ENCODE measurements at places on chromosomes 4 and X. TPM values are rescaled to one million over a fixed set of nuclear protein-coding genes. Genes with fewer than 3 reads are reported as not detected.

Gene SPATA4
- total RNA-seq: 0.54 TPM

GRCh38 chrX:155435744-155436112 is 22.7 kb downstream of the F8A3 start:
- no peak for DNase-seq

GRCh38 chr4:159562366-159562765 is 459.5 kb downstream of the RAPGEF2 start:
- DNase-seq: no peak

Gene SGMS2
- total RNA-seq: 101 TPM

Gene NUDT10
- total RNA-seq: 13.6 TPM

- DNase-seq: no peak
Measured at GRCh38 chrX:52574416-52575275, 57.8 kb upstream of the XAGE1B start.

DNA sequence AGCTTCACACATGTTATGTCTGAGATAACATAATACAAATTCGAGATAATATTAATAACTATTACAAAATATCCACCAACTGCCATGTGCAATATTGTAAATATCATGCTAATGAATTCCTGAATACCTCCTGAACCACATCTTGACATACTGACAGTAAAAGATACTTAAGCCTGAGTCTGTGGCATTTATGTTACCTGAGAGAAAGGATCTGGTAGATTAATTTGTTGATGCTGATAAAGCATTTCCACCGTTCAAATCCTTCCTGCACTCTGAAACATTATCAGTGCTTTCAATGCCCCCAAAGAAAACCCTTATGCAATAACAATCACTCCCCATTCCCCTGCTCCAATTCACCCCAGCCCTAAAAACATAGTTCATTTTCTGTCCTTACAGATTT is 38.8 kb upstream of the ADGRA3 start:
- no peak for DNase-seq

DNA sequence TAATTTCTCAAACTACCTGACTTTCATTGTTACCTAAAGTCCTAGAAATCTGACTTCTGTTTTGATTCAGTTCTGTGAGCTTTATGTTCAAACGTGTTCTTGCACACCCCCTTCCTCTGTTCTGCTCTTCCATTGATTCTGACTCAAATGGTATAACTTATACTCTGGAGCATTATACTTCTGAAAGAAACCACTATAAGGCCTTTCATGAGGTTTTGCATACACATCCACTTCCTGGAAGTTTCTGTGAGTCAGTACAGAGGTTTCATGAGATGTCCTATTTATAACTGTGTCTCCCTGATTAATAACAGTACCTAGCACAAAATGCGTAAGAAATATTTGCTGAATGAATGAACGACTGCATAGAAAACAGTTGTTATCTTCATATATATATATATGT is 540.2 kb upstream of the CT83 start:
- DNase-seq: no peak

GRCh38 chrX:100477958-100478357 is 67.9 kb upstream of the PCDH19 start:
- DNase-seq: no peak

- no peak for DNase-seq
Measured at GRCh38 chr4:3025881-3026280, 48.5 kb downstream of the HTT-AS start.

- no peak for DNase-seq
Measured at GRCh38 chrX:47146121-47146935, 1.3 kb downstream of the RBM10 start.

Gene TCP11X2
- total RNA-seq: not detected

Gene RUFY3
- total RNA-seq: 47.4 TPM

- DNase-seq: no peak
Measured at GRCh38 chr4:123783921-123784320, 387.3 kb downstream of the SPRY1 start.

DNA sequence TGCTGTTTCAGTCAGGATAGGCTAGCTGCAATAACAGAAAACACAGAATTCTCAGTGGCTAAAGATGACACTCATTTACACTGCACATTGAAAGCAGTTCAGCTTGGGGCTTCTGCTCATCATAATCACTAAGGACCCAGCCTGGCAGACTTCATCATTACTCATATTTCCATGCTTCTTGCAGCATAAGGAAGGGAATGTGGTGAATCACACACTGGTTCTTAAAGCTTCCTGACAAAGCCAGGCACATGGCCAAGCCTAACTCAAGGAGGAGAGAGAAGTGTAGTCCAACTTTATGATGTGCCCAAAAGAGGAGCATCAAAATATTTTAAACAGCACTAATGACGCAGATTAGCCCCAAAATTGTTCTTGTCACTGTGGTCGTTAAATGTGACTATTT is 186.5 kb downstream of the BANK1 start:
- no peak for DNase-seq

Gene PROM1
- total RNA-seq: 4.4 TPM

DNA sequence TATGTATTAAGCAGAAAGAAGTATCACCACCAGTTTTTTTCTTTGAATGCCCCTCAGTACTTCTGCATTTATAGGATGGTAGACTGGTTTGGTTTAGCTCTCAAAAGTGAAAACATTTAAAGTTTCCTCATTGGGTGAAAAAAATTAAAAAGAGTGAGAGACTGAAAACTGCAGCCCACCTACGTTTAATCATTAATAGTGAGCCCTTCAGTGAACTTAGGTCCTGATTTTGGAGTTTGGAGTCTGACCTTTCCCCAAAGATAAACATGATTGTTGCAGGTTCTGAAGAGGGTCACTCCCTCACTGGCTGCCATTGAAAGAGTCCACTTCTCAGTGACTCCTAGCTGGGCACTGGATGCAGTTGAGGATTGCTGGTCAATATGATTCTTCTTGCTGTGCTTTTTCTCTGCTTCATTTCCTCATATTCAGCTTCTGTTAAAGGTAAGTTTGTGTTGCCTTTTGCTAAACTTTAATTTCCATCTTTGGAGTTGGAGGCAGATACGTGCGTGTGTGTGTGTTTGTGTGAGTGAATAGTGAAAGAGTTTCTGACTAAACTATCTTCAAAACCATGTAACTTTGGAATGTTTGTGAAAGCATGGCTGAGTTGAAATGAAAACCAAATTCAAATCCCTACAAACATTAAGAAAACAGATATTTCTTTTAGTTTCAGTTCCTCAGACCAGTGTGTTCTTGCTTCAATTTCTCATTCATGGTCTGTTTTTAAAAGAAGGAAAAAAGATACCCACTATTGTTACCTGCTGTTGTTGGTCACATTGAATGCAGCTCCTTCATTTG is at the start of gene MTTP:
MTTP (plus strand) TSS at position 295 of the 795 bp plus-strand sequence; CDS start at position 381, 86 bp downstream.
- no peak for DNase-seq

Gene NSDHL
- total RNA-seq: 8.3 TPM

Gene SLC10A7
- 4.8 TPM for total RNA-seq

Gene UGT2B17
- total RNA-seq: 1.1 TPM

GRCh38 chr4:153832720-153833287 is 43.9 kb upstream of the SFRP2 start:
- DNase-seq: no peak

GRCh38 chr4:68359508-68359907 is 9.6 kb upstream of the YTHDC1 start:
- DNase-seq: no peak

Gene SOWAHB
- total RNA-seq: not detected

DNA sequence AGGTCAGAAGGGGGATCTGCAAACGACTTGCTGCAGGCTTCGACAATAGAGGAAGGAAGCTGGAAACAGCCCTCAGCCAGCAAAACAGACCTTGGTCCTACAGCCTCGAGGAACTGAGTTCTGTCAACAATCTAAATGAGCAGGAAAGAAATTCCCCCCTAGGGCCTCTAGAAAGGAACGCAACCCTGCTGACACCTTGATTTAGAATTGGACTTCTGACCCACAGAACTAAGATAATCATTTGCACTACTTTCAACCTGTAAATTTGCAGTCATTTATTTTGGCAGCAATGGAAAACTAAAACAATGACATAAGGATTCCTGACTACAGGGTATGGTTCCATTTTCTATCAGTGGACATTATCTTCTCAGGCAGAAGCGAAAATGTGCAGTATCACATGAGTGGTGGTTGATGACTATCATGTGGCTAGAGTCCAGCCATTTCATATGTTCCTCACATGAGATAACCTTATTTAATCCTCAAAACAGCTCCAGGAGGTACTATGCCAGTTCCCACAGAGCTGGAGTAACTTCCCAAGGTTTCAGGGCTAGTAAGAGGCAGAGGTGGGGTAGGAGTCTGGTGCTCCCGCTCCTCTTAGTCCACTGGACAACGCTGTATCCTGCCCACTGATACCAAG is 61.6 kb downstream of the SAT1 start:
- no peak for DNase-seq

GRCh38 chr4:137998666-137999429 is 243.3 kb downstream of the SLC7A11 start:
- no peak for DNase-seq

DNA sequence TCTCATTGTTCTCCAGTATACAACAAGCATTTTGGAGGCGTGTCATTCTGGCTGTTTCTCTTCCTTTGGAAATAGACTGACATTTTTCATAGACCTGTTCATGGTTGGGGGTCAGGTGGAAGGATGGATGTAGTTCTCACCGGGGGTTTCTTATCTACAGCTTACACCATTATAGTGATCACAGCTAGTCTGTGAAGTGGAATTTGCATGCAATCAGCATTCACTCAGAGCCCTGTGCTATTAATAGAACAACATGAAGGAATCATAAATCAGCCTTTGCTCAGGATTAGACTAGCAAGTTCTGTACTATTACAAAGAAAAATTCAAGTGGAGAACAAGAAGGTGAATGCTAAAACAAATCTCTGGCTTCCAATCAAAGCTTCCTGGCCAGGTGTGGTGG is 132.6 kb upstream of the PUDP start:
- no peak for DNase-seq

GRCh38 chr4:682490-683172 is 6.3 kb downstream of the SLC49A3 start:
- DNase-seq: peak; percentile 63

Gene SH2D1A
- total RNA-seq: not detected

GRCh38 chr4:38009421-38009820 is 49.2 kb downstream of the PTTG2 start:
- DNase-seq: no peak

- no peak for DNase-seq
Measured at GRCh38 chrX:69314436-69315348, 149.4 kb upstream of the PJA1 start.

DNA sequence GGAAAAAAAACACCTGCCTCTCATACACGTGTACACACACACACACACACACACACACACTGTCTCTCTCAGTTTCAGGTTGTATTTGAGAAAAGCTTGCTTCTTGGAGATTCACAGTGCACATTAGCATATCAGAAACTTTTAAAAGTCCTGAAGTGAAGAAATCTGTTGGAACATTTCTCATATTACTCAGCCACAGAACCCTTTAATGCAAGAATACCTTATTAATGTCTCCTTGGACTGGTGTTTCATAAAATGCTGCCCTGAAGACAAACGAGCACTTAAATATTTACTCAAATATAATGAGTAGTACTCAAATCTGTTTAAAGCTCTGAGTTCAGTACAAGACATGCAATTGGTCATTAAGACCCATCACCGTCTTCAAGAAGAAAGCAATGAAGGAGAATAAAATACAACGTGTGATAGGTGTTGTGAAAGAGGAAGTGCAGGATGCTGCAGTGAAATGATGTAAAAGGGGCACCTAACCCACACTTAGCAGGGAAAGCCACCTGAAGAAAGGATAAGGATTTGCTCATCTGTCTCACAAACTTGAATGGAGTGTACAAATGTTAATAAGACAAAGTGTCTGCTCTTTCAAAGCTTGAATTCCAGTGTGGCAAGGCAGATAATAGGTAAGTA is 57.0 kb downstream of the DCLK2 start:
- no peak for DNase-seq

- DNase-seq: no peak
Measured at GRCh38 chr4:176780995-176781738, 11.6 kb downstream of the VEGFC start.

DNA sequence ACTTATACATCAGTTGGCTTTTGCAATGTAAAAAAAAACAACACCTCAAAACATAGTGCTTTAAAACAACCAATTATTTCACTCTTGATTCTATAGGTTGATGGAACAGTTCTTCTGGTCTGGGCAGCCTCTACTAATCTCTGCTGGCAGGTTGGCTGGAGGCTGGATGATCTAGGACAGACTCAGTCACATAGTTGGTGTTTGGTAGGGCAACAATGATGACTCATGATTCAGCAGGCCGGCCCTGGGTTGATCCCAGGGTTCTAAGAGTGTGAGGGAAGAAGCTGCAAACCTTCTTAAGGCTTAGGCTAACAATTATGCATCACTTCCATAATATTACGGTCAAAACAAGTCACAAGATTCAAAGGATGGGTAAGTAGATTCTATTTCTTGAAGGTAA is 558.2 kb downstream of the ZNF674 start:
- no peak for DNase-seq

DNA sequence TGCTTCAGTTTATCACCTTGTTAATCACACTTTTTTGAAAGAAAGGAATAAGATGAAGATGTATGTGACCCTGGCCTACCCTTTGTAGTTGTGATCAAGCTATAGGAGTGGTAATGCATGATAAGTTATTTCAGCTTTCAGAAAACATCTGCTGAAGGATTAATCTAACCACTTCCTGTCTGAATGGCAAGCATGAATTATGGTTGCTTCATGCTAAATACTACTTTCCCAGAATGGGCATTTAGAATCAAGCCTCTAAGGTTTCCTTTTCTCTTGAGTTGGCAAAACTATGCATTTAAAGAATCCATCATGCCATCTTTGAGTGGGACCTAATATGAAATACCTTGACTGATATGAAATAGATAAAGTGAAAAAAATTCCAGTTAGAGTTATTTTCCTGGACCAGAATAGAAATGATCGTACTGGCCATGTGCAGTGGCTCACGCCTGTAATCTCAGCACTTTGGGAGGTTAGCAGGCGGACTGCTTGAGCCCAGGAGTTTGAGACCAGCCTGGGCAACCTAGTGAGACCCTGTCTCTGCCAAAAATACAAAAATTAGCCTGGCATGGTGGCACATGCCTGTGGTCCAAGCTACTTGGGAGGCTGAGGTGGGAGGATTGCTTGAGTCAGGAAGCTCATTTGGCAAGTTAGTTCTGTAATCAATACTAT is 59.1 kb downstream of the ANXA3 start:
- DNase-seq: no peak

DNA sequence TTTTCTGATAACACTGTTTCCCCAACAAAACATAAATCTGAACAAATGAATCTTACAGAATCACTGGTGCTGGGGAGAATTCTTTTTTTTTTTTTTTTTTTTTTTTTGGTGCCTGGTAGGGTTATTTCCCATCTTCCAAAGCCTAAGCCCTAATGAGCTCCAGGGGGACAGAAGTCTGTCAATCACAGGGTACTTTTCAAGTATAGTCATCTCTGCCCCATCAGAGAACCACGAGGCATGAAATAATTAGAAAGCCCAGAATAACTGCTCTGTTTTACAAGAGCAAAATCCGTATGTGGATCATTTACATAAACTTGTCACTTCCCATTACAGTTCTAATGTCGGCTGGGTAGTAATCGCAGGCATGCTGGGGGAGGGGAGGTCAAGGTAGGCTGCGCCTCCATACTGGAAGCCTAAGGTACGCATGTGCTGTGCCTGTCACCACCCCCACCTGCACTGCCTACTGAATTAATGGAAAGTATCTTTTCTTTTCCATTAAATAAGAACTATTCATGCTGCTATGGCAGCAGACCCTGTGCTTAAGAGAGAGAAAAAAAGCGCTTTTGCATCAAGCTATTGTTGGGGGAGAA is 164.7 kb upstream of the LEF1 start:
- DNase-seq: no peak

GRCh38 chr4:176363072-176363471 is 43.3 kb downstream of the SPCS3 start:
- DNase-seq: no peak

Gene WDR13
- 106 TPM for total RNA-seq

Gene CETN2
- total RNA-seq: 50.4 TPM

Gene ETDA
- not detected for total RNA-seq

Measured in sigmoid colon (tissue), 7 donors.